Bone marrow (tissue), 2 donors: ENCODE measurements at places on chromosomes 5 and 9.
A peak's percentile ranks its signal among the peaks of the same experiment; 100 is the strongest.

- no peak for DNase-seq
Observed at GRCh38 chr5:11611011-11611410, 293.2 kb downstream of the CTNND2 start.

- DNase-seq, result peak; percentile 59
Observed at GRCh38 chr9:99000476-99001395, 57.0 kb downstream of the COL15A1 start.

DNA sequence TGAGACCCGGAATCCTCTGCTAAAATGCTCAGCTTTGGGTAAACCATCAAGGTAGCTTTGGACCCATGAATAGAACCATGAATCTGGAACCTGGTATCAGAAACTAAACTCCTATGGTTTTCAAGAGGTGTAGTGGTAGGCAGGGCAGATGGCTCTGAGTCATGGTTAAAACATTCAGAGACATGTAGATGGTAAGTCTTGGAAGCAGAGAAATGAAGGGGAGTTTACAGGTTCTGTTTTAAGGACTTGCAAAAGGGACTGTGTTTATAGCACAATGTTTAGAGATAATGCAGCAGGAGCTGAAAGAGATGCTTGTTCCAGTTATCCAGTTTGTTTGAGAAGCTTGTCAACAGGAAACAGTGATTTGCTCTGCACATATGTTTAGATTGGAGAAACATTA, 36.0 kb upstream of the FBN2 start:
- DNase-seq, result no peak

- DNase-seq, result no peak
Observed at GRCh38 chr9:81849631-81850259, 78.5 kb upstream of the SPATA31D4 start.

DNA sequence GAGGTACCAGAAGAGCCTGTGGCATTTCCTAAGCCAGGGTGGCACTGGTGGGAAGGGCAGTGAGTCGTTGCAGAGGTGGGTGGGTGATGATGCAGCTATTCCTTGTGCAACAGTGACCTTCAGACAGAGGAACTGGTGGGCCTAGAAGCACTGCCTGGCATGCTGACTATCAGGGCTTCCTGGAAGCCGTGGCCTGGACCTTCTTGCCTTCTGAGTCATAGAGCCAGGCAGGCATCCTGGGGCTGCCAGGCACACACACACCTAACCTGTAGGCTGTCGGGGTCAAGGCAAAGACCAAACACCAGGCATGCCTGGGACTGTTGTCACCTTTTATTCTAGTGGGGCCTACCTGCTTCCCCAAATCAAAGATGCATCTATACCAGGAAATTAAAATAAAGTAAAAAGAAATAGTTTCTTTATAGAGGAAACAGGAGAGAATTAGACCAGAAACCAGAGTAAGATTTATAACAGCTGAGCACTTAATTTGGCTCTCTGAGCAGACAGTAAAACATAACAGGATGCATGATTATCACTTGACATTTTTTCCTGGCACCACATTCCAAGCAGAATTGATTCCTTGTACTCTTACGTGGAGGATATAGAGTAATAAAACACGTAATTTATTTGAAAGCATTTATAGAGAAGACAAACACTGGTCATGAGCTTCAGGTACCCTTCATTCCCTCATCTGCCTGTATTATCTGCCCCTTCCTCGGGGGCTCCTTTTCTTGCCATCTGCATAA, 25.1 kb downstream of the NANS start:
- peak; percentile 11 for DNase-seq

DNA sequence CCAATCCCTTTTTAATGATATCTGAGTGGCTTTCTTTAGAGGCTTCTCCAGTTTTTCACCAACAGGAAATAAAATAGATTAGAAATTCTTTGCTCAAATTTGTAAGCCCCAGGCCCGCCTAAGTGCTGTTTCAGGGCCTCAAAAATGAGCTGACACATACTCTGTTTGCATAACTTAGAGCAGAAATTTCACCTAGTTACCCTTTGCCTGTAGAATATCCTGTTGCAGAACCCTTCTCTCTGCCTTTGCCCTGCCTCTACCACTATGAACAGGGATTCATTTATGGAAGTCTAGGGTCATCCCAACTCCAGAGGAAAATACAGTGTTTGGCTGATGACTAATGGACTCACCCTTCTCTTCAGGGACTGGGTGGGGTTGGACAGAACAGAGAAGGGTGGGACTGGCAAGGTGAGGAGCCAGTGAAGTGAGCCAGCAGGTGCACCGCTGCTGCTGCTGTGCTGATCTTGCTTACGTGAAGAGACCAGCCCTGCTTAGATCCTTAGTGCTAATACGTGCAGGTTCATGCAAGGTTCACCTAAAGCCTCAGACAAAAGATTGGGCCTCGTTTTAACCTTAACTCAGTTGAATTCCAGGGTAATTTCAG, 22.8 kb downstream of the OSTF1 start:
- no peak for DNase-seq

DNA sequence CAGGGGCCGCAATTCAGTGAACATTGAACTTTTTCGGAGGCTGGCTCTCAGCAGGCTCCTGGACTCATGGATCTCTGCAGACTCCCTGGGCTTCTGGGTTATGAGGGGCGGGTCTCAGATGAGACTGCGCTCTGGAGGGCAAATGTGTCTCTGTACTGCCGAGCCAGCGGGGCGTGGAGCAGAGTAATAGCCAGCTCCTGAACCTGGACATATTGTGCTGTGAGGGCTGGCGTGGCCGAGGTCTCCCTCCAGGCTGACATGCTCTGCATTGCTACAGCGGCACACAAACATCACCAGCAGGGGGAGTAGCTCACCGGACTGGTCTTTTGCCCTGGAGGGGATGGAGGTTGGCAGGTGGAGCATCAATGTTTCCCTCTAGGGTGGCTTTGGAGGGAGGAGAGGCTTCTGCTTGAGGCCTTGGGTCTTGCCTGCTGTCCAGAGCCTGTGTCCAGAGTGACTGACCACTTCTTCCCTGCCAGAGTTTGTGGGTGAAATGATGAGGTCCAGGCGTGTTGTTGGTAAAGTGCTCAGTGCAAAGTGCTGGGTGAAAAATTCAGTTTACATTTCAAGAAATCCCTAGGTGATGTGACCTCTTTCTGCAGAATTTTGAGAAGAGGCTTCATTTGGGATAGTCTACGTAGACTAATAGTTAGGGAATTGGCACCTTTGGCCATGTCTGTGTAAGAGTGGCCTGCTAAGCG, 10.9 kb upstream of the GADD45G start:
- peak; percentile 17 for DNase-seq

DNA sequence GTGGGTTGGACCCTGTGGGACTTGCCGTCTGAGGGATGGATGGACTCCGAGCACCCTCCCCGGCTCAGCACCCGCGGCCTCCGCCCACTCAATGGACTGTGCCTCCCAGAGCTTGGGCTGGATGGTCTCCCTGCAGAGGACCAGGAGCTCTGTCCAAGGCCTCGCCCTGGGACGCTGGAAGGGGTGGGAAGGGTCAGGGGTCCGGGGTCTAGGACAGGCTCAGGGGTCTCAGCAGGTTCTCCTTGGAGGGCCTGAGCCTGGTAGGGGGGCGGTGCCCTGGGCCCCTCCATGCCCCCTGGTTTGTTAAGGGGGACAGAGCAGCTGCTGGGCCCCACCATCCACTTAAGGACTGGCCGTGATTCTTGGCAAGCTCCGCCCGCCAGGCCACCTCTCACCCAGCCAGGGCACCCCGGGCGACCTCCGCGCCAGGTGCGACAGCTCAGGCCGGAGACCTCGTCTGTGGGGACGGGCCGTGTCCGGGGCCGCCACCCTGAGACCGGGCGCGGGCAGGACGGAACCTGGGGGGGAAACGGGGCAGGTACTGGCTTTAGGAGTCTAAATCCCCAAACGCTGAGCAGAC, 29.2 kb downstream of the EXOC3 start:
- no peak for DNase-seq

GRCh38 chr5:132064738-132065331, 4.4 kb downstream of the IL3 start:
- peak; percentile 67 for DNase-seq

- DNase-seq, result no peak
Observed at GRCh38 chr9:98120476-98120875, 1.5 kb upstream of the TRIM14 start.

- no peak for DNase-seq
Observed at GRCh38 chr9:134476272-134476941, 150.2 kb downstream of the RXRA start.

DNA sequence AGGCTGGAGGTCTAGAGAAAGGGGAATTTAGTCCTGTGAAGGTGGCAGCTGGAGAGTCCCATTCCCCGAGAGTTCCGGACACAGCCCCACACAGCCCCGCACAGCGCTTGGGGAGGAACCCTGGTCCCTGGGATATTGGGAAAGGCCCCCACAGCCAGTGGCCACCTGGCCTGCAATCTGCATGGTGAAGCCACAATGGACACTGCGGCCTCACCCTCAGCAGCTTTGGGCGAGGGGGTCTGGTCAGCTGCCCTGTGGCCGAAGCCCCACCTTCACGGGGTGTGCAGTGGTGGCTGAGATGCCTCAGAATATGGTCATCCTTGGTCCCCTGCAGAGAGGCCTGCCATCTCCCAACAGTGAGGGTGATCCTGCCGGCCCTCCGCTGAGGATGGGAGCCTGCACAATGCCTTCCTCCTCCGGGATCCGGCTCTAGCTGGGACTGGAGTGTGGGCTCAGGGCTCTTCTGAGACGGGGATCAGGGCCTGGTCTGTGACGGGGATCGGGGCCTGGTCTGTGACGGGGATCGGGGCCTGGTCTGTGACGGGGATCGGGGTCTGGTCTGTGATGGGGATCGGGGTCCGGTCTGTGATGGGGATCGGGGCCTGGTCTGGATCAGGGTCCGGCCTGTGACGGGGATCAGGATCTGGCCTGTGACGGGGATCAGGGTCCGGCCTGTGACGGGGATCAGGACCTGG, 33.3 kb upstream of the TMEM250 start:
- DNase-seq, result no peak

- DNase-seq, result no peak
Observed at GRCh38 chr5:79712741-79713140, 23.1 kb downstream of the CMYA5 start.

DNA sequence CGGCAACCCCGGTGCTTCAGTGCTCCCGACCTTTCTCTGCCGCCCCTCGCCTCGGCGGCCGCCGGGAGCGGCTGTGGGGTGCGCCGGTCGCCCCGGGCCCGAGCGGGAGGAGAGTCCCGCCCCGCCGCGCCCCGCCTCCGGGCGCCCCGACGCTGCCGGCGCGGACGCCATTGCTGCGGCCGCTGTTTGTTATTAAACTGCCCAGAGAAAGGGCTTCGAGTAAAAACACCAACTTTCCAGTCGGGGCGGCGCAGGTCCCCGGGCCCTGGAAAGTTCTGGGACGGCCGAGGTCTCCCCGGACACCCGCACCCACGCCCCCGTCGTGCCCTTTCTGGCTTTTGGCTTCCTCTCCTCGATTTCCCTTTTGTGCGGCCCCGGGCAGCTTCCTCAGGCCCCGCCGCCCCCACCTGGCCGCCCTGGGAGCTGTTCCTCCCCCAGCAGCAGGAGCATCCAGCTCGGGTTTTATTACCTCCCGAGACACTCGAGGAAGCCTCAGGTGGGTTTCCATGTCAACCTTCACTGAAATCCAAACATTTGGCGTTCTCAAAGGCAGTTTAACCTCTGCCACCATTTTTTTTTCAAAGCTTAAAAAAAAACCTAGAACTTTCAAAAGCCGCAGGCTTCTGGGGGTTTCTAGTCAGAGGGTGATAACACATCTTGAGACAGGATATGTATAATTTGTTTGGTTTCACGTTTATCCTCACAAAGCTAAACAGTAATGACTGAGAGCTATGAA, 334.4 kb downstream of the CWC27 start:
- DNase-seq, result peak; percentile 15

DNA sequence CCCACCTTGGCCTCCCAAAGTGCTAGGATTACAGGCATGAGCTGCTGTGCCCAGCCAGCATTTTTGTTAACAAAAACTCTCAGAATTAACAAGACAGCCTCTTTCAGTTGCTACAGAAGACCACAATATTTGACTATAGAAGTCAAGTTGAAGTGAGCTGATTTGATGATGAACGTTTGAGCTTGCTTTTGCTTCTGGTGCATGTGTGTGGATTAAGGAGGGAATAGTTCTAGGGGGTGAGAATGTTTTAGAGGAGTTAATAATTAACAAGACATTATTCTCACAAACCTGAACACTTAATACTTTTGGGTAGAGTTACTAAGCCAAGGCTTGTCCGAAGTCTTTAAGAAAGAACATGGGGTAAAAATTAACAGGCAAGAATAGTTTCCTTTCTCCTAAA, 191.6 kb downstream of the TENT4A start:
- DNase-seq, result no peak

DNA sequence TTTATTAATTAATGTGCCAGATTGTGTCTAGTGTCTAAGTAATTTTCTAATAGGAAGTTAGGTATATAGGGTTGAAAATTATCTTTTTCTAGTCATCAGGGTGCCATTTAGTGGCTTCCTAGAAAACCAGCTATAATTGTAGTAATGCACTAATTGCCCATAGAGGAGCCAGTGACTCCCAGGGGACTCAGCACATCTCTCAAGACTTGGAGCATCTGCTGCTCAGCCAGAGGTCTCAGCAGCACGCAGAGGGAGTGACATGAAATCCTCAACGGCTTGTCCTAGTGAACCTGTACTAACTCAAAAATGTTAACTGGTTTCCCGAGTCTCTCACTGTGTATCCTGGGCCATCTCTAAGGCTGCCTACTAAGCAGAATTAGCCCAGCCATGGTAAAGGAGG, 78.2 kb upstream of the MAN2A1 start:
- DNase-seq, result no peak

DNA sequence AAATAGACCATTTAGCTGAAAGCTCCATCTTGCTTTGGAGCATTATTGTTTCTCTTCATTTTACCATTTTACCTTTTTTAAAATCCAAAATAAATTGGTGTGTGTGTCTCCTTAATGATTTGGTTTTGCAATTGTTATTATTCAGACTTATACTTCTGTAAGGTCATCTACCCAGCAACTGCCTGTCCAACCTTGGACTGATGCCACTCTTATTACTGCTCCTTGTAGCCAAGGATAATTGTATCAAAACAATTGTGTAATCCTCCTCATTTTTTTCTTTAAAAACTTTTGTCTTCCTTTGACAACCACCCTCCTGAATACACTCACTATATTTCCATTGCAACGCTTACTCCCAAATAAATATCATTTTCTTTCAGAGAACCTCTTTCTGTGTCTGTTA, 30.3 kb upstream of the HMGCR start:
- DNase-seq, result no peak

DNA sequence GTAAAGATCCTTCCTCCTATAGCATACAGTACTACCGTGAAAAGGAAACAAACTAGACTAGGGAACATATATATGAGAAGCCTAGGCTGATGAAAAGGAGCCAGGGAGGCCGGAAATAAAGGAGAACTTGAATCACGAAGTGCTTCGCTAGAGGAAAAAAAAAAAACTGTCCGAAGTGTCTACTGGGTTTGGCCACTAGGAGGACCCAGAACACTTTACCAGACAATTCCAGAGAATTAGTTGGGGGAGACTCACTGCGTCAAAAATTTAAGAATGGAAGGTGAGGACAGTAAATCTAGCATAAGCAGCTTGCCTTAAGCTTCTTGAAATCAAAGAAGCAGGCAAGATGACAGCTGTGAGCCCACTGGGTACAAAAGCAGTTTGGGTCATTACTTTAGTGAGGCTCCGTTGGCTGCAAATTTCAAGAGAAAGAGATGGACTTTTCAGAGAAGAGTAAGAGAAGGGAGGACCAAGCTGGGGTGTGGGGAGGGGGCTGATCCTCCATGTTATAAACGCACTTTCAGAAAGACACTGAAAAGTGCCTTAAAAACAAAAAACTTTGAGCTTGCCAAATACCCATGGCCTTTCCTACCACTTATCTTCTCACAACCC, 47.4 kb downstream of the P4HA2 start:
- DNase-seq, result no peak

GRCh38 chr9:76595645-76596044, 136.7 kb downstream of the GCNT1 start:
- DNase-seq, result no peak
